Frontal cortex (tissue), 4 donors: ENCODE measurements at places on chromosomes 6 and 20.

DNA sequence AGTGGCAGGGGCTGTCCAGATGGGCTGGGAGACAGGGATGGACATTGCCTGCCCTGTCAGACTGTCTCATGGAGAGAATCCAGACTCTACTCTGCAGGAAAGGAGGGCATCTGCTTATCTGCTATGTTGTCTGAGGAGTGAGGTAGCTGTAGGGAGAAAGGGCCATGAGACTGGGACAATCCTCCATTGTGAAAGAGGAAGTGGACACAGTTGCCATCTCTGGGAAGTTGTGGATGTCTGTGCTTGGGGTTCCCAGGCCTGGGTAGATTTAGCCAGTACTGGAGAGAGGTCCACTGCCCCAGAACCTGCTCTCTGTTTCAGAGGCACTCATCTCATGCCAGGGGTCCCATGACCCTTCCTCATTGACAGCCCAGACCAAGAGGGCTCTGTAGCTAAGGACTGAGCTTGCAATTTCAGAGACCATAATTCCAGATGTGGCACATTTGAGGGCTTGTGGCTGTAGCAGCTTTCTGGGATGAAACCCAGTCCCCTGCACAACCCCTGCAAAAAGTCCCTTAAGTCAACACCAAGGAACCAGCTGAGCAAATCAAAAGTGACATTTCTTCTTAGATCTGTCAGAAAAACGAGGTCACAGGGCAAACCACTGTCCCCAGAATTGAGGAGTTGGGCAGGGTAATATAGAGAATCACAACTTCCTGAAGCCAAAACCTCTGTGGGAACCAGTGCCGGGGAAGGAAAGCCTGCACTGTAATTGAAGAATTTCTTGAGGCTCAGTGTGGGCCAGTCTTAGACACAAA, 4.1 kb upstream of the SIRPG start:
- no peak for DNase-seq

DNA sequence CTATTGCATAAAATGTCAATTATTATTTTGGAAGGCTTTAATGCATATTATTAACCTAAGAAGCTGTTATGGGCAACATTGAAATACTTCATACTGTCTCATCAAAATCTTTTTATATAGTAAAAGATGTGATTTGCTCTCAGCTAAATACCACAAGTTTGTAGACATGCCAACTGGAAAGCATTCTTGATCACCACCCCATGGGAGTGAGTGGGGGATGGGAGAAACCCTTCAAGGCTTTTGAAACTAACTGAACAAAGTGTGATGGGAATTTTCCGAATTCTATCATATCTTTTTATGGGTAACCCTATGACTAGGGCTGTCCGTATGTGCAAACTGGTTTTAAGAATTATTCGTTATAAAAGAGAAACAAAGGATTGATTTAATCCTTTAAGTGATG, 377.3 kb upstream of the JAG1 start:
- no peak for DNase-seq

DNA sequence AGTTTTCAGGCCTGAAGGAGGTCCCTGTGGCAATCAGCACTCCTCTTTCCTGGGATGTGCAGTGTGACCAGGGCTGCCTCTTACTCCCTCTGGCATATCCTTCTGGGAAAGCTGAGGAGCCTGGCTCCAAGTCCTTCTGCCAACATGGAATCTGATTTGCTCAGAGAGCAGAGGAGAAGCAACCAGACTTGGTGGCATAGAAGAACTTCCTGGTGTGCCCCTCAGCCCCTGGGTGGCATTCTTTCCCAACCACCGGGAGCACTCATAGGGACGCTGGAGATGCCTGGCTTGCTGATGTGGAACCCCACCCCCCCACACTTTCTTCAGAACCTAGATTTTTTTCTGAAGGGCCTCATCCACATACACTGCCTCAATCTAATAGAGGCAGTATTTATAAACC, 107.6 kb upstream of the TRAF3IP2 start:
- no peak for DNase-seq

DNA sequence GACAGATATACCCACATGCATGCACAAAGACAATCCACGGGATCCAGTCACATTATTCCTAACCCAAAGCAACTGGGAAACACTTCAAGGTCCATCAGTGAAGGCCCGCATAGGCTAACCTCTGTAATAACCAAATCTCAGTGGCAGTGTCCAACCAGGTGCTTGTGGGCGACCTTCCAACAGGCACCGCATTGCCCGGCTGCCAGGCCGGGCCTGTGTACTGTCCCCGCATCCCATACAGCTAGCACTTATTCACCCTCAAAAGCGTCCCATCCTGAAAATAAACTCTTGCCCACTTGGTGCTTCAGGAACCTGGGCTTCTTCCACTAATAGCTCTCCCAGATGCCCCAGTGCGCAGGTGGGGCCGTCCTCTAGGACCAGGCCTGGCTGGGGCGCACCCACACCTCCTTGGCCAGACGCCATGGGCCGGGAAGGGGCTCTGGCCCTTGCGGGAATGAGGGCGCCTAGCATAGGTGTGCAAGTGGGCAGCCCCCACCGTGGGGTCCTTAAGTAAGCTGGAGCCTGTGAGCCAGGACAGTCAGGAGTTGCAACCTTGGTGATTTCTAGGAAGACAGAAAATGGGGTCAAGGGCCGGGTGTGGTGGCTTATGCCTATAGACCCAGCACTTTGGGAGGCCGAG, 1.1 kb upstream of the ENTPD6 start:
- DNase-seq, result no peak

- DNase-seq, result no peak
These were observed 40.0 kb upstream of the TAF8 start for GRCh38 chr6:42010185-42010891.

DNA sequence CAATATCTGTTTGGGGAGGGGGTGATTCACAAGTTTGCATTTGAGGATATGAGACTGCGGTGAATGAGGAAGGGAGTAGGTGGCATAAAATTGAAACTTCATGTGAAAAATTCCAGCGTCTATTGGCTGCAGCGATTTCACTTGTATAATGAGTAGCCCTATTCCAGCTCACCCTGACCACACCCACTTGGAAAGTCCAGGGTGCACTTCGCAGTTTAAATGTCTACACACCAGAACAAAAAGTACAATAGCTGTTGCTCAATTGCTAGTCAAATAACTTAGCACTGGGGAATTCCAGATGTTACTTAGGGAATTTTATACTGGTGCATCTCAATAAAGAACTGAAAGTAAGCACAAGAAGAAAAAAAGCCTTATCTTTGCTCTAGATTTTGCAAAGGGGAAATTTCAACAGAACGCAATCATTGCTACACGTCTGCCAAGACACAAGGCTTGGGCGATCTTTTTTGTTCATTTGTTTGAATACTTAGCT, 6.3 kb downstream of the TNFAIP3 start:
- no peak for DNase-seq

GRCh38 chr20:53934421-53935343, 135.7 kb downstream of the BCAS1 start:
- no peak for DNase-seq

DNA sequence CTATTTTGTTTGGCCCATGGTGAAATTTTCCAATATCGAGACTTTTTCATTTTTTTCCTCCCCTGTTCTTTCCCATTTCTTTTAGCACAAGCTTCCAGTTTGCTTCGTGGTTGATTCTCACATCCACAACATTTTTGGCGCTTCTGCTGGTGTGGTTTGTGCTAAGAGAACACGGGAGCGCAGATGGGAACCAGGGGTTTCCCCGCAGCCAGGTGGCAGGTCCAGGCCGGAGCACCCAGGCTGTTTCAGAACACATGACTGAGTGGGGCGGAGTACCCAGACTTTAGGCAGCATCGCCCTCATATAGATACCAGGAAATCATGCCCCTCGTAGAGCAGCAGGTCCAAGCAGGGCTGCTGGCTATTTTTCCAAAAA, 58.0 kb downstream of the SYTL3 start:
- no peak for DNase-seq

DNA sequence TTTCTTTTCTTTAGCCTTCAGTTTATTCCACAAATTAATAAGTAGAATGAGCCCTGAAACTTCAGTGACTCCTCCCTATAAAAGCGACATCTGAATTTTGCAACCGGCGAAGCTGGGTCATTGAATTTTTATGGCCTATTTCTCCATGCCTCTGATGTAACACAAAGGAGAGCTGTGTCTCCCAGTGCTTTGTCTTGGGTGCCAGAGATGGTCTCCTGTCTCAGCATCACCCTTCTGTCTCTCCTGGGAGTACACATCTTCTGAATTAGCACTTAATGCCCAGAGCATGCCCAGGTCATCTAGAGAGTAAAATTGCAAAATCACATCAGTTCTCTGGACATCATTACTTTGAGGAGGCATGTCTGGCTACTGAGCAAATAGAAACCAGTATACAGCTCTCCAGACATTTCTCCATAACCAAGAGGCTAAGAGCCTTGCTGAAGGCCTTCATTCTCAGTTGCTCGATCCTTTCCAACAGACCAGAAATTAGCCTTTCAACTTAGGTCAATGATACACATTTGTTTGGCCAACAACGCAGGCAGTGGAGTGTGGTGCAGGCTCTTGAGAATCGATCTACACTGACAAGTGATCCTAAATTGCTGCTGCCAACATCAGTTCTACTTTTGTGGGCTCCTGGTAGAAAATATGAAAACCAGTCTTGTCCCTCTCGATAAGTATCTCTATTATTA, 176.0 kb upstream of the FOXQ1 start:
- DNase-seq, result no peak

- no peak for DNase-seq
These were observed 238.0 kb downstream of the COL12A1 start for GRCh38 chr6:74967821-74968220.

DNA sequence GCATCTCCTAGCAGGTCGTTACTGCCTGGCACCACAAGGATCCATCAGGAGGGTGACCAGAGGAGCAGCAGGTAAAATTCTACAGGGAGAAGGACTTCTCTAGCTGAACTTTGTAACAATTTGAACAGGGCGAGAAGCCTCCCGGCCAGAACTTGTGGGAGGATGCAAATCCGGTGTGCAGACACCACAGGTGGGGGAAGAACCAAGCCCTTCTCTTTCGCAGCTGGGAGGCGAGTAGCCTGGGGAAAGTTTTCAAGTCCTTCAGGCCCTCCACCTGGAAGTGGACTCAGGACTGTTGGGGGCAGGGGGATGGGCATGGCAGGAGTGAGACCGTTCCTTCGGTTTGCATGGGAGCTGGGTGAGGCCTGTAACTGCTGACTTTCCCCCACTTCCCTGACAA, 42.7 kb upstream of the FAM210B start:
- DNase-seq, result no peak

GRCh38 chr6:36364669-36365479, 22.6 kb downstream of the ETV7 start:
- no peak for DNase-seq

DNA sequence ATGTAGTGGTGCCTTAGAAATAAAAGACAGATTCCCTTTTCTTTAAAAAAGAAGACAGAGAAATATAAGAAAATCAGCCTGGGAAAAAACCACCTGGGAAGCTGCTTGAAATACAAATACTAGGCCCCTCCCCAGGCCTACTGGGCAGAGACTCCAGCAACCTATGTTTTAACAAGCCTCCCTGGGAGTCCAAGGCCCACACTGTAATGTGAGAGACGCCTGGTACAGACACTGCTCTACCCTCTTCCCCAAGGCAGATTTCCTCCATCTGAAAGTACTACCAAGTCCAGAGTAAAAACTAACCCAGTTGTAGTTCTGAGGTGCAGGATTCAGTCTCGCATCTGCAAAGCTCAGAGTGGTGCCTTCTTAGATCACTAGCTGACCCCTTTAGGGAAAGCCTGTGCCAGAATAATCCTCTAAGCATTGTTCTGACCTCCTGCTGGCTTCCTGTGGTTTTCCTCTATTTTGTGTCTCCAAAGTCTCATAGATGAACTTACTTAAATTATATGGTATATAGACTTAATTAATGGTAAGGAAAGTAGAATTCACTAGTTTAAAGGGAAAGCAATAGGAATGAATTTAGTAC, 270.2 kb upstream of the SLC35B3 start:
- no peak for DNase-seq

GRCh38 chr20:16672299-16672698, 57.5 kb upstream of the SNRPB2 start:
- DNase-seq, result no peak

DNA sequence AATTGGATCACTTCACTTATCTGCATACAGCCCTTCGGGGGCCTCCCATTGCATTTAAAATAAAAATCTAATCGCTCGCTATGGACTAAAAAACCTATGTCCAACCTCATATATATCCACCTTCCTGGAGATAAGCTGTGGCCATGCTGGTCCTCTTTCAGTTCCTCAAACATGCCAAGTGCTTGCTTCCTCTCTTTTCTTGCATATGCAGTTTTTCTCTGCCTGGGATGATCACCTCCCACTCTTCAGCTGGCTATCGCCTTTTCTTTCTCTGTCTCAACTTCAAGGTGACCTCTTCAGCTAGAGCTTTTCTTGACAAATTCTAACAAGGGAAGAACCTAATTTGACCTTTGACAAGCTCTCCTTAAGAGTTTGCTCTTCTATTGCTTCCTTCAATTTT, 5.6 kb upstream of the TFB1M start:
- DNase-seq, result no peak

DNA sequence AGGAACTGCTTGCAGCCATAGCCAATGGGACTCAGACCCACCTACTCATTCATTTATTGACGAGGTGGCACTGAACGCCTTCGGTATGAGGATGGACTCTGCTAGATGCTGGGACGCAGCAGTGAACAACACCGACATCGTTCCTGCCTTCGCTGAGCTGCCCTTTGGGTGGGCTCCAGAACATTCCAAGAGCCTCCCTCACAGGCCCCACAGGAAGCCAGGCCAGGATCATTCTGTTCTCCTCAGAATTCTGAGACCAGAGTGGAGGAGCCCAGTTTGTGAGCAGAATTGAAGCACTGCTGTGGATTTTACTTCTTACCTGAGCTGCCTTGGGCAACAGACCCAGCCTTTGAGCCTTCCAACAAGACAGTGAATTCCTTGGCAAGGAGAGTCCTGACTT, 82.1 kb downstream of the KCNB1 start:
- no peak for DNase-seq

GRCh38 chr6:166527849-166528248, 58.6 kb downstream of the RAMACL start:
- no peak for DNase-seq

- no peak for DNase-seq
These were observed 305.7 kb downstream of the KIF16B start for GRCh38 chr20:16267526-16267925.

DNA sequence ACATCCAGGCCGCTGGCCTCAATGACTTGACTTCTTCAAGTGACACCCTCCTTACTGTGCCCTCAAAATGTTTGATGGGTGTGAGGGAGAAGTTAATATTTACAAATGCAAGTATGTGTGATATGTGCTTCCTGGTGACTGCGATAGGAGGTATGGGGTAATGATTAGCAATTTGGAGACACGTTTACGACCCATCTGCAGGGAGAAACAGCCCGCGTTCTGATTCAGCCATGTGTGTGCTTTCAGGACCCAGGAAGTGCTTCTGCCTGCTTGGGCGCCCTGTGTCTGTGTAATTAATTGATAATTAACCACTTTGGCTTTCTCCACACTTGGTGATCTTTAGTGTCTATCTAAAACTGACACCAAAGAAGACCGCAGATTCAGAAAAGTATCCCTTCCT, 25.0 kb downstream of the SIRPA start:
- DNase-seq, result no peak

- no peak for DNase-seq
These were observed 122.8 kb upstream of the BEND3 start for GRCh38 chr6:107237992-107238660.

GRCh38 chr20:51470499-51470820, 72.1 kb downstream of the NFATC2 start:
- DNase-seq, result no peak

GRCh38 chr20:32465092-32465900, 107.2 kb downstream of the ASXL1 start:
- no peak for DNase-seq
